Activated CD4-positive, alpha-beta T cell treated with anti-CD3 and anti-CD28 coated beads for 48 hours (primary cell): ENCODE measurements at places on chromosomes 3 and 15.

DNA sequence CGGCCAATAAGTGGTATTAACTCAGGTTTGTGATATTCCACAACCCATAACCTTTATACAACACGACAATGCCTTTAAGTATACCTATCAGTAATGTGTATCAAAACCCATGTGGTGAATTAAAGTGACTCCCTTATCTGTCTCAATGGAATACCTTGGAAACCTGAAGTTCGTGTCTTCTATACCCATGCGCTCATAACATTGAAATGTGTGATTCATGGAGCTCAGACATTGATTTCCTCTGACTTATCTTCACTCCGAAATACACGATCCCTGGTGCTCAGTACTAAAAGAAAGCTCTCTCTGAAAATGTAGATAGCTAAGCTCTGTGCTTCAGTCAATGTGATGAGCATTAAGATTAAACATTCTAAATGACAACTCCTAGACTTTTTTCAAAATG is 140.3 kb downstream of the TBC1D5 start:
- no peak for DNase-seq

GRCh38 chr15:93362821-93363220 is 273.8 kb upstream of the RGMA start:
- no peak for DNase-seq

DNA sequence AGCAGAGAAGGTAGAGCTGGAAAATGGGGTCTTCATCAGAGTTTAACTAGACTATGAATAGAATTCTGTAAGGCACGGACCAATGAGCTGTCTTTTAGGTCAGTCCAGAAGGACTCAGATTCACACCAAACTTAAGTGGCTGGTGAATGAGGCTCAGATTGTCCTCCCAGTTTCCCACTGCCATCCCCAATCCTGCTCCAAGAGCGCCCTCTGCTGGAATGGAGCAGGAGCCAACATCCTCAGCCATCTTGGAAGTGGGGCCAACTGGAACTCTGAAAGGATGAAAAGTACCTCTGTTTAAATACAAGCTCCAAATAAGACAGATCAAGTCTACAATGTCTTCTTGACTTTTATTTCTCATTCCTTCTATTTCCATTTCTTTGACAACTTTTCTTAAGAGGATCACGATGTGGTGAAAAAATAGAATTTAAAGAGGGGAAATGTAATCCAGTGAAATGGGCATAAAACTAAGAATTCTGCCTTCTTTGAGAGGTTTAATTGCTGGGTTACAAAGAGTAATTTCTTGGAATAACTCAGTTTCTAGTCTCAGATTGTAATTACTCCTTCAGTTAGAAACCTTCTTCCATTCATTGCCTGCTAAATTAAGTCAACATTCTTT is 217.1 kb upstream of the TPRG1 start:
- peak; percentile 88 for DNase-seq

GRCh38 chr3:43632269-43632733 is 10.5 kb upstream of the ANO10 start:
- no peak for DNase-seq

DNA sequence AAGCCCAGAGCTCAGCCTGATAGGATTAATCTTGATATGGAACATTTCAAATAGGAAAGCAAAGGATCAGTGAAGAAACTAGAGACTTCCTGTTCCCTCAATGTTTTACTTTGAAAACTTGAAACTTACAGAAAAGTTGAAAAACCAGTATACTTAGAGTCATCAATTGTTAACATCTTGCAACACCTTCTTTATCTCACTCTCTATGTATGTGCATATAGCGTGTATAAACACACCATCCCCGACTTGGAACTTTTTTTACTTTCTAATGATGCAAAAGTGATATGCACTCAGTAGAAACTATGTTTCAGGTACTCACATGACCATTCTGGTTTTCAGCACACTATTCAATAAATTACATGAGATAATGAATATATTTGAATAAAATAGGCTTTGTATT is 60.5 kb downstream of the SEC22A start:
- DNase-seq = no peak
